ENCODE measurements at places on chromosomes 12 and 14. TPM values are rescaled to one million over a fixed set of nuclear protein-coding genes. Genes with fewer than 3 reads are reported as not detected.

Gene COCH
- total RNA-seq = 0.60 TPM

Gene CLEC4E
- total RNA-seq = not detected

Gene TAS2R46
- 2.4 TPM for total RNA-seq

Gene KRT6C
- not detected for total RNA-seq

Gene SLC4A8
- total RNA-seq = 2.2 TPM

Gene SALL2
- total RNA-seq = 3.8 TPM

Gene RIMKLB
- 5.2 TPM for total RNA-seq

Gene TMCC3
- total RNA-seq = 6.4 TPM

Gene ZBTB42
- 5.9 TPM for total RNA-seq

Gene DLGAP5
- 11.5 TPM for total RNA-seq

Gene BEGAIN
- total RNA-seq = 2.5 TPM

Gene NANOG
- total RNA-seq = not detected

DNA sequence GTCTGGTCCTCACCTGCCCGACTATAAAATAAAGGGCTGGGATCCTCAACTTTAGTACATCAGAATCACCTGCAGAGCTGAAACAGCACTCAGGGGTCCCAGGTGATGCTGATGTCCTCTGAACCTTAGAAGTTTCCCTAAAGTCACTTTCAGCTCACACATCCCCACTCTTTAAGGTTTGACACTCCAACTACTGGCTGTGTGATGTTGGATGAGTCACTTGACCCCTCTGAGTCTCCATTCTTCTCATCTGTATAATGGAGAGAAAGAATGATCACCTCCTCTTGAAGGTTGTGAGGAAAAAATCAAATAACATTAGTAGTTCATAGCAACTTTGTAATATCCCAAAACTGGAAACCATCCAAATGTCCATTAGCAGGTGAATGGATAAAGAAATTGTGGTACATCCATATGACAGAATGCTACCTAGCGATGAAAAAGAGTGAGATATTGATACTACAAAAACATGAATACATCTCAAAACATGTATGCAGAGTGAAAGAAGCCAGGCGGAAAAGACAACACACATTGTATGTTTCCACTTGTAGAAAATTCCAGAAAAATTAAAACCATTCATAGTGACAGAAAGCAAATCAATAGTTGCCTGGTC lies 13.3 kb downstream of the TMEM119 start:
- H3K27me3 ChIP-seq = no peaks in the 10 kb centered on the region
- DNase-seq = no peak
- no peaks in the 10 kb centered on the region for H3K4me1 ChIP-seq
- H3K36me3 ChIP-seq = no peaks in the 10 kb centered on the region

- no peak overlapping the region for H3K4me3 ChIP-seq
- H3K27me3 ChIP-seq = no peaks in the 10 kb centered on the region
- DNase-seq = no peak
- no peaks in the 10 kb centered on the region for H3K36me3 ChIP-seq
- no peaks in the 10 kb centered on the region for H3K4me1 ChIP-seq
Measured at GRCh38 chr14:90553921-90554336, 157.1 kb downstream of the CALM1 start.

GRCh38 chr14:94081386-94081820 lies 293 bp downstream of the IFI27L1 start:
- H3K27me3 ChIP-seq = no peaks in the 10 kb centered on the region
- no peaks in the 10 kb centered on the region for H3K36me3 ChIP-seq
- peak overlapping the region; percentile 99 for H3K27ac ChIP-seq
- peak overlapping the region; percentile 97 for H3K4me3 ChIP-seq
- no peak for DNase-seq

- no peaks in the 10 kb centered on the region for H3K36me3 ChIP-seq
- H3K27me3 ChIP-seq = no peaks in the 10 kb centered on the region
- no peaks in the 10 kb centered on the region for H3K4me1 ChIP-seq
- no peak overlapping the region for H3K4me3 ChIP-seq
- H3K27ac ChIP-seq = no peak overlapping the region
Measured at GRCh38 chr12:27602516-27602915, 78.5 kb downstream of the PPFIBP1 start.

DNA sequence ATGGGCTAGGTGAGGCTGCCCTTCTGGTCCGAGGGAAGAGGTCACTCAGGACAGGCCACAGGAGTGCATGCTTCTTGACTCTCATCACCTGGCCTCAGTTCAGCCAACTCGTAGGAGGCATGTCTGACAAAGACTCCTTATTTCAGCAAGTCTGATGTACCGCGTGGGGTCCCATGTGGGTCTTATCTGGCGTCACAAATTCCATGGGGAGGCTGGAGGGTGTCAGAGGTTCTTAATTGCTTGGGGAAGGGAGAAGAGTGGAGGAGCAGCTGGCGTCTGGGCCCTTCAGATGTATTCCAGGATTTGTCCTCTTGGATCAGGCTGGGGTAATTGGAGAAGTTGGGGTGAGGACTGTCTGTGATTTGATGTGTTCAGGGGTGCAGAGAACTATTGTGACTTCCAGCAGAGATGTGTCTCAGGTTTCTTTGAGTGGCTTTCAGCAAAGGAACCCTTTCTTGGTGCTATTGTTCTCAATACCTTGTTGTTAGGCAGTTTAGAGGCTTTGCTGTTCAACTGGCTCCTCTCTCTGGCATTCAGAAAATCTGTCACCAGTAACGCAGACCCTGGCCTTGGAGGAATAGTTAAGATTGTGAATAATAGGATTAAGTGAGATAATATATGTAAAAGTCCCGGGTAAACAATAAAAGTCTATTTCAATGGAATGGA lies 60.1 kb downstream of the SUSD6 start:
- no peak overlapping the region for H3K4me3 ChIP-seq
- peaks cover 59% of the 10 kb centered on the region for H3K4me1 ChIP-seq
- H3K27ac ChIP-seq = no peak overlapping the region
- no peaks in the 10 kb centered on the region for H3K36me3 ChIP-seq
- H3K27me3 ChIP-seq = no peaks in the 10 kb centered on the region
- no peak for DNase-seq

DNA sequence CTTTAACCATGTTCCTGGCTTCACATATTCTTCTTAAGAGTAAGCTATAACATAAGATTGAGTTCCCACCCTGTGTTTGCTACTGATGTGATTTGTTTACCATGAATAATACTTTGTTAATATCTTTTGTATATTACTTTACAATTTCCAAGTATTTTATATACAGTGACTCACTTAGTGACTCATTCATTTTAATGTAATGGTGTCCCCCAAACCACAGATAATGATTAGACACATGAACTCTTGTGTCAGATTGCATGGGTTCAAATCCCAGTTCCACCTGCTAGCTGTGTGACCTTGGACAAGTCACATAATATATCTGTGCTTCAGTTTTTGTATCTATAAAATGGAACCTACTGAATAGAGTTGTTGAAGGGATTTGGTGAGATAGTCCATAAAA lies 76.1 kb downstream of the MYF5 start:
- no peak overlapping the region for H3K4me3 ChIP-seq
- no peaks in the 10 kb centered on the region for H3K27me3 ChIP-seq
- H3K4me1 ChIP-seq = no peaks in the 10 kb centered on the region
- no peak for DNase-seq
- no peaks in the 10 kb centered on the region for H3K36me3 ChIP-seq
- no peak overlapping the region for H3K27ac ChIP-seq

- no peak overlapping the region for H3K4me3 ChIP-seq
- no peak for DNase-seq
- no peaks in the 10 kb centered on the region for H3K27me3 ChIP-seq
- no peaks in the 10 kb centered on the region for H3K36me3 ChIP-seq
- peaks cover 17% of the 10 kb centered on the region for H3K4me1 ChIP-seq
Measured at GRCh38 chr12:47224563-47225133, 144.9 kb upstream of the AMIGO2 start.

DNA sequence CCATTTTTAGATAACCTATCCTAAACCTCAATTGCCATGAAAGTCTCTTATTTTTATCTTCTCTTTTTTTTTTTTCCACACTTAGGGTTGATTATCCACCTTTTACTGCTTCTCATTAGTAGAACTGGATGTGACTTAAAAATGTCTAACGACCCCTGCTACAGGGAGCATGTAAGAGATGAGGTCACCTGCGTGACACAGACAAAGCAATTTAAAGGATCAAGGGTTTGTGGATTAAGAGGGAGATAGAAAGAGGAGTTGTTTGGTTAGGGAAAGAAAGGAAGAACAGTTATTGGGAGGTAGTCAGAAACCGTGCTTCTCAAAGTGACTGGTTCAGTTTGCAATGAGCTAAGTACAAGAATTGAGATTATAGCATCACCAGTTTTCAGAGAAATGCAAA lies 239.1 kb downstream of the ALX1 start:
- H3K27me3 ChIP-seq = no peaks in the 10 kb centered on the region
- no peak overlapping the region for H3K27ac ChIP-seq
- H3K4me1 ChIP-seq = no peaks in the 10 kb centered on the region
- no peaks in the 10 kb centered on the region for H3K36me3 ChIP-seq
- H3K4me3 ChIP-seq = no peak overlapping the region

GRCh38 chr12:72444566-72444965 lies 172.4 kb downstream of the TRHDE start:
- no peak overlapping the region for H3K4me3 ChIP-seq
- H3K27ac ChIP-seq = no peak overlapping the region
- no peaks in the 10 kb centered on the region for H3K27me3 ChIP-seq
- no peaks in the 10 kb centered on the region for H3K36me3 ChIP-seq
- H3K4me1 ChIP-seq = no peaks in the 10 kb centered on the region

GRCh38 chr12:3313066-3313465 lies 177.9 kb upstream of the PRMT8 start:
- peaks cover 6% of the 10 kb centered on the region for H3K4me1 ChIP-seq
- no peaks in the 10 kb centered on the region for H3K27me3 ChIP-seq
- no peak for DNase-seq
- no peak overlapping the region for H3K27ac ChIP-seq
- H3K36me3 ChIP-seq = no peaks in the 10 kb centered on the region

DNA sequence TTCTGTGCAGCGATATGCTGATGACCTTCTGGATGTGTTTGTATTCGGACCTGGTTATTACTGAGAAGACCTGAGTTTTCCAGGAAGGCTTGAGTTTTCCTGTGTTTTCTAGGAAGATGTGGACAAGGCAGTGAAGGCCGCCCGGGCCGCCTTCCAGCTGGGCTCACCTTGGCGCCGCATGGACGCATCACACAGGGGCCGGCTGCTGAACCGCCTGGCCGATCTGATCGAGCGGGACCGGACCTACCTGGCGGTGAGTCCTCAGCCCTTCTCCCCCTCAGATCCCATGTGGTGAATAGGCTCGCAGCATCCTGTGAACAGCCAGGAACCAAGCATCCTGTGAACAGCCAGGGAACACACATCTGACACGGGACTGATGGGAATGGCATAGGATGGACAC lies 16.3 kb downstream of the ALDH2 start:
- peaks cover 46% of the 10 kb centered on the region for H3K36me3 ChIP-seq
- H3K27me3 ChIP-seq = no peaks in the 10 kb centered on the region
- no peak for DNase-seq
- no peak overlapping the region for H3K27ac ChIP-seq
- H3K4me3 ChIP-seq = no peak overlapping the region
- peaks cover 40% of the 10 kb centered on the region for H3K4me1 ChIP-seq

GRCh38 chr12:89525305-89525823 lies 483 bp downstream of the POC1B start:
- peaks cover 16% of the 10 kb centered on the region for H3K4me1 ChIP-seq
- no peaks in the 10 kb centered on the region for H3K36me3 ChIP-seq
- no peaks in the 10 kb centered on the region for H3K27me3 ChIP-seq
- peak overlapping the region; percentile 97 for H3K4me3 ChIP-seq
- peak overlapping the region; percentile 92 for H3K27ac ChIP-seq

DNA sequence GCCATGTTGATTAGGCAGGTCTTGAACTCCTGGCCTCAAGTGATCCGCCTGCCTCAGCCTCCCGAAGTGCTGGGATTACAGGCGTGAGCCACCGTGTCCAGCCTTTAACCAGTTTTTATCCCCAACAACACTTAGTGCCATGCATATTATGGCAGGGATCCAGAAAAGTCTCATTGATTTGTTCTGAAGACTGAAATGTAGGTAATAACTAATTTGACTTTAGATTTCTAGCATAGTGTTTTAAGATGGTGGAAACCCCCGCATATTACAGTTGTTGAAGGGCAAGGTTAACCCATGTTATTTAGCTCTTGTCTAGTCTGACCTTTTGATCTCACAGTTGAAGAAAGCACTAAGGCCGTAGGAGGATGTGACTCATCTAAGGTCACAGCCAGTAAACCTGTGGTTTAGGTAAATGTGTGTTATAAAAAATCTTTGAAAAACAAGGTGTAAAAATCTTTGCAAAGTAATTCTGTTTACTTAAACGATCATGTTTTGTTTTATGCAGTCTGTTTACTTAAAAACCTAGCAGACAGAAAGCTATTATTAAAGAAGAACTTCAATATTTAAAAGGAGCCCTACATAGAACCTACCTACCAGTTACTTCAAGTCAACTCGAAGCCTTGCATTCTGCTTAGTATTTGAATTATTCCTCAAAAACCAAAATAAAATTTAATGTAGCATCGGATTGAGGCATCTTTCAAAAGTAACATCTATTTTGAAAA lies 24.8 kb downstream of the BICDL1 start:
- H3K27me3 ChIP-seq = no peaks in the 10 kb centered on the region
- no peaks in the 10 kb centered on the region for H3K4me1 ChIP-seq
- no peak overlapping the region for H3K27ac ChIP-seq
- DNase-seq = no peak
- no peaks in the 10 kb centered on the region for H3K36me3 ChIP-seq

GRCh38 chr12:12180136-12180535 lies 86.7 kb downstream of the LRP6 start:
- H3K4me3 ChIP-seq = no peak overlapping the region
- H3K36me3 ChIP-seq = peaks cover 18% of the 10 kb centered on the region
- DNase-seq = no peak

GRCh38 chr12:70002097-70002911 lies 177.3 kb downstream of the MYRFL start:
- no peak overlapping the region for H3K4me3 ChIP-seq
- H3K27me3 ChIP-seq = no peaks in the 10 kb centered on the region
- H3K27ac ChIP-seq = peak overlapping the region; percentile 21
- H3K36me3 ChIP-seq = no peaks in the 10 kb centered on the region

DNA sequence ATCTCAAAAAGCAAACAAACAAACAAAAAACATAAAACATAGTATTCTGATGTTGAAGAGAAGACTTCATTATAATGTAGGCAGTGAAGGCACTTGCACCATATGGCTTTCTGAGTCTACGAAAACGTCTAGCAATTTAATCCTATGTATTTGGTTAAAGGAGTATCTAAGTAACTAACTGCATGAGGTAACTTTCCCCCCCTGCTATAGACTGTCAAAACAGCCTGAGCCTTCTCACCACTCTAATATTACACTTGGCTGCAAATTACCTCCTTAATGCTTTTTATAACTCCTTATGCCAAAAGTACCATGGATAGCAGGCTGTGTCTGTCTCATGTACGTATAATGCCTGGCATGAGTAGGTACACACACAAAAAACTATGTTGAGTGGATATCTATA lies 607.6 kb upstream of the FLRT2 start:
- no peak overlapping the region for H3K4me3 ChIP-seq
- H3K4me1 ChIP-seq = no peaks in the 10 kb centered on the region
- no peaks in the 10 kb centered on the region for H3K36me3 ChIP-seq
- DNase-seq = no peak
- H3K27me3 ChIP-seq = no peaks in the 10 kb centered on the region
- H3K27ac ChIP-seq = no peak overlapping the region

Data from transverse colon (tissue), 4 donors.